GM12865 (cell line): ENCODE measurements at places on chromosomes 7 and 10.

GRCh38 chr10:3963191-3963673 is 178.2 kb upstream of the KLF6 start:
- no peak for DNase-seq

DNA sequence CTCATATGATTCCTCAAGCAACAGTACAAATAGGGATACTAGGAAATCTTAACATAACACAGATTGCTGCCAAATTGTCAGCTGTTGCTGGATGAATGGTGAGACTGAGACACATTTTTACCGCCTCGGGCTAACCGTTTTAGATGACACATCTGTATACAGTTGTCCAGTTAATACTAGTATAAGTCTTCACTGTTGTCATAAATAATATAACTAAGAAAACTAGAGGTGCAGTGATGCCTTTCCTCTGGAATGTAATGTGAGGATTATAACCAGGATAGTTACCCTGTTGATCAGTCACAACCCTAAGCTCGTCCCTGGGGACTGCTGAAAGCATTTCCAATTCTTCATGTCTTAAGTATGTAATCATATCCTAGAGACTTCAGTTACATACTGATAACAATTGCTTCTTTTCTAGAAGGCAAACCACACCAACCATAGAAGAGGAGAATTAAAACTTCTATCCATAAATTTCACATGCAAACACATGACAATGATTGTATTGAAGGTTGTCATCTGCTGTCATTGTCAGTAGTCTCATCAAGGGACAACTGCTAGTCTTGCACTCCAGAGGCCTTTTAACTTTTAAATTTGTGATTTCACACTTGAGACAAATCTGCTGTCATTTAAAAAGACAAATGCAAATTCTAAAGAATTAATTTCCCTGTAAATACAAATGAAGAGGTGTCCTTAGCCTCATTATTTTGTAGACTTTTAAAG is 100.4 kb upstream of the SEMA3D start:
- no peak for DNase-seq

DNA sequence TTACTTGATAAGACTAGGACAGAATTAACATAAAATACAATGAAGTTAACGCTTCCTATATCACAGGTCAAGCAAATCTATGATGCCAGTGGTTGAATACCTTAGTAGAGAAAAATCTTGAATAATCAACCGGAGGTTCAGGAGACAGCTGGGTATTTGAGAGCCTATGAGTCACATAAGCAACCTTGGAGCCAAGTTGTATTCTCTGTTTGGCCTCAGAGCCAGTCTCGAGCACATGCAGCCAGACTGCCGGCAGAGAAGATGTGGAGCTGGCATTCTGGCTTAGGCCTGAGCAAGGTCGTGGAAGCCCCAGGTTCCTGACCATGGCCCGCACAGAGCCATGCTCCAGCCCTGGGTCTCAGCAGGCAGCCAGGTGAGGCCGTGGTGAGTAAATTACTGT is 90.3 kb downstream of the FAM204A start:
- no peak for DNase-seq

GRCh38 chr7:130838738-130839137 is 104.7 kb upstream of the KLF14 start:
- DNase-seq, result peak; percentile 67

DNA sequence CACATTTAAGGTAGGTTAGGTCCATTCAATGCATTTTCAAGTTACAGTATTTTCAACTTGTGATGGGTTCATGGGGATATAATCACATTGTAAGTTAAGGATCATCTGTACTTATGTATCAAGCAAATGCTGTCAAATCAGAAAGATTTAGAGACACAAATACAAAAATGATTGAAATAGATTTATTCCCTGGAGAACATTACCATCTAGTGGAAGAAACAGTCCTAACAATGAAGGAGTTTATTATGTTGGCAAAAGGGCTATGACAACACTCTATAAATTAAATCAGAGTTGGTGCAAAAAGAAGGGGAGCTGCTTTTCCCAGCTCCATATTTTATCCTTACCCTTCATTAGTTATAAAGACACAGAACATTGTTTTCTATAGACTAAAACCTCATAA is 69.0 kb downstream of the PRSS58 start:
- no peak for DNase-seq

DNA sequence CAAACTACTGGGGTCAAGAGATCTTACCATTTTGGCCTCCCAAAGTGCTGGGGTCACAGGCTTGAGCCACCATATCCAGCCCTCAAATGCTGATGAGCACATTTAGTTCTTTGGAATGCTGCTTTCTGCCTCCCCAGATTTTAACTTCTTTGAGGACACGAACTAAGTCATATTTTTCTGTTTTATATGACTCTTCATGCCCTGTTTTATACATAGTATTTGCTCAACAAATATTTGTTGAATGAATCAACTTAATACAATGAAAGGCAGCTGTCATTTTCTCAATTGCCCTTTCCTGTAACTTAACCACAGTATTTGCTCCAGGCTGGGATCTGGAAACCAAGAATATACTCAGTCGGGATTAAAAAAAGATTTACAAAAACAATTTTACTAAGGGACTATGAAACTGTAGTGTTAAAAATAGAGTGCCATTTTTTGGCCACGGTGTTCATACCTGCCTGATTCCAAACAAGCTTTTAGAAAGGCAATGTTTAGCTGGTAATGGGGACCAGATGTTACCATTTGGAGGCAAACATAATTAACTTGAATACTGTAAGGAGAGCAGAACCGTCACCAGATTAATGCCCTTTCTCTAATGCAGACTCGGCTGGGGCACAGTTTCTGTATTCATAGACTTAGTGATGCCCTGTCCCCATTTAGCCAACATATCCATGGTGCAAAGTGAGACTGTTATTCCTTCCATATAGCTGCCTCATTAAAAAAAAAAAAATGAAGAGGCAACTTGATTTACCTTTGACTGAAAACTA is 117.6 kb downstream of the NRP1 start:
- no peak for DNase-seq

DNA sequence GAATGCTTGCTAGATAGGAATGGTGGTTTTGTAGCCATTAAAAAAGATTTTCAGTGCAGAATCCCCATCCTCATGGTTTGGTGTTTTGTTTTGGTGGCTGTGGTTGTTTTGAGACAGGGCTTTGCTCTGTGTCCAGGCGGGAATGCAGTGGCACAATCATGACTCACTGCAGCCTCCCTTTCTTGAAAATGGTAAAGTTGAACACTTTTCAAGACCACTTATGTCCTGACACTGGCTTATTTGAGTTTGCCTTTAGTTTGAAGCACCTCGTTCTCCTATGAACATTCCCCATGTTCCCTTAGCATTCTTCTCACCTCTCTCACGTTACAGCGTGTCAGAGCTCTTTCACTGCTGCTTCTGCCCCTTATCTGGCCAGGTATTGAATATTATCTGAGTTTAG is 140.1 kb downstream of the LRRC4 start:
- no peak for DNase-seq

GRCh38 chr10:116210588-116211346 is 62.2 kb downstream of the GFRA1 start:
- DNase-seq, result no peak

- DNase-seq, result no peak
These were observed 26.1 kb upstream of the SNX10 start for GRCh38 chr7:26265499-26266075.

DNA sequence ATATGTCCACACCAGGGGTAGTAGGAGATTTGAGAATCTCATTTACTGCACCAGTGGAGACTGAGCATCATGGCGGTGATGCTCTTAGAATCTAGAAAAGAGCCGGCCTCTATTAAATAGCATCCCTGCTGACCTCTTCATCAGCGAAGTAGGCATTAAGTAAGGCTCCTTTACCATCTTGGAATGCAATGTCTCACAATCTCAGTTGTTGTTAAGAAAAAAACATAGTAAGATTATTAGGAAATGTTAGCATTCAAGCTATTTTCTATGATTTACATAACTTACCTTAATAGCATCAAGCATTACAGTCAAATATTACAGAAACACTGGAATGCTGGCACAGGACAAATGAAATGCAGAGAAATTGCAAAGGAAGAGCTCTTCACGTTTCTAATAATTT is 54.5 kb downstream of the ORC5 start:
- DNase-seq, result no peak

GRCh38 chr10:23439452-23439960 is 631 bp downstream of the OTUD1 start:
- DNase-seq, result no peak

DNA sequence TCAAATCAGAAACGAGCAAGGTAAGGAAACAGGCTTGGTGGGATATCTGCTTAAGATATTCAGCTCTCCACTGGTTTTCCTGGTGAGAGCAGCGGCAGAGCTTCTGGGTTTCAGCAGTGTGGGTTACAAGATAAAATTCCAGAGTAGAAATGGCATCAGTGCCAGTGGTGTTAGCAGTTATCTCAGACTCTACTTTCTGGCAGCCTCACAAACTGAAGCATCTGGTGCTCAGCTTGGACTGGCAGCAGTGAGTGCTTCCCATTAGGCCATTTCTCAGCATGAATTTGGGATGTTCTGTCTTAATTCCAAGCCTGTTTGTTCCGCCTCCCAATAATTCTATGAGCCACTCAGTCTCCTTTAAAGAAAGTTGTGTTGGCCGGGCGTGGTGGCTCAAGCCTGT is 6.9 kb upstream of the GSTO2 start:
- no peak for DNase-seq
